Naive thymus-derived CD4-positive, alpha-beta T cell (primary cell): ENCODE measurements at places on chromosomes 2 and 18. TPM values are rescaled to one million over a fixed set of nuclear protein-coding genes. Genes with fewer than 3 reads are reported as not detected.

DNA sequence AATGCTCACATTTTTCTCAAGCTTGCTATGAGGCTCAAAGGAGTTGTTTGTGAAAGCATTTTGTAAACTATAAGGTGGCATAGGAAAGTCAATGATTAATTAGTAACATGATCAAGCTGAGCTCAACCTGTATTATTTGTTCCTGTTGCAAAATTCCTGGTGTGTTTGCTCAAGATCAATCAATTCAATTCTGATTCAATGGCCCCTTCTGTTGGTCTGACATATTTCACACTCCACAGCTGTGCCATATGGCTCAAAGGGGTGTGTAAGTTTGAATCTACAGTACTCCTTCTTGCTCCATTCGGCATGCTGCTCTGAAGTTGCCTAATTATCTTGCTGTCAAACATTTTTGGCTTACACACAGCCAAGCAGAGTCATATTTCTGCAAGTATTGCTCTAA, 341.6 kb upstream of the LRP1B start:
- no peak for DNase-seq

- no peak for DNase-seq
These were observed 204.2 kb upstream of the FBXO11 start for GRCh38 chr2:48110492-48110891.

- no peak for DNase-seq
These were observed 55.9 kb upstream of the CTLA4 start for GRCh38 chr2:203811491-203812221.

DNA sequence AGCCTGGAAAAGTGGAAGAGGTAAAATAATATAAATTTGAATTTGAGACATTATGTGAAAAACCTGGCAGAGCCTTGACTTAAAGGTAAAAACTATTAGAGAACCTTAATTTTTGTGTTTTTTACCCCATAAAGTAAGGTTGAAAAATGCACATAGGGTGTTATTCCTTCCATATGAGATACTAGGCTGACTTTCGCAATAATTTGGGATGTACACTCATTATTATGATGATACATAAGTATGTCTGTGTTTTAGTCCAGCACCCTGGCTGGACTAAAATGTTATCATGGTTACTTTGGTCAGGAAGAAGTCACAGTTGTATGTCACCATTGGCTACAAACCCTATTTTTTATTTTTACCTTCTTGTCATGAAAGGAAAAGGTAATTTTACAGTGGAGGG, 19.8 kb downstream of the NEMP2 start:
- DNase-seq = no peak

GRCh38 chr2:134190807-134191203, 63.1 kb upstream of the MGAT5 start:
- DNase-seq = no peak

- peak; percentile 17 for DNase-seq
These were observed 754.9 kb downstream of the RNF144A start for GRCh38 chr2:7672027-7672684.

DNA sequence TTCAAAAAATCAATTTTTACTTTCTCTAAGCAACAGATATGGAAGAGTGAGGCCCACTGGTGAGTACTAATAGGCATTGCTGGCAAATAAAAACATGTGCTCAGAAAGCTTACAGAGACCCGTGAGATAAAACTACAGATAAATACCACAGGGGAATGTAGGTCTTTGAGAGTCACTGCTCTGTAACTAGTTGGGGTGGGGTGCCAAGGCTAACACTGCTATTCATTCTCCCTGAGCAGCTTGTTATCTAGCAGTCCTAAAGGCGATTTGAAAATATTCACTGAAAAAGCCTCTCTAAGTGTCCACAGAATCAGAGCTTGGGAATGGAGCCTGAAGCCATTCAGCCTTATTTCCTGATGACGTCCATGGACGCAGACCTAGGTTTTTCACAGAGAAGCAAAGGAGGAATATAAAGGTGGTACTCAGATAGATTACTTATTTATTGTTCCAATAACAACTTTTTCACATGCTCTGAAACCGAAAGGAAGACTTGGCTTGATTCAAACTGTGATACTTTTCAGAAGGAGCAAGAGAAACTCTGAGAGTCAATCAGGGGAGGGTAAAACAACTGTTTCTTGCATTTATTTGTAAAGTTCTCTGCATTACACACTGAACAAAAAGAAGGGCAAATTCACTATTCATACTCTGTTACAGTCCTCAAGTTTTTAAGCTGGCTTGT, 188.4 kb downstream of the PPP1R1C start:
- no peak for DNase-seq

- no peak for DNase-seq
These were observed 56.5 kb upstream of the CREB1 start for GRCh38 chr2:207473049-207473930.

- DNase-seq = no peak
These were observed 27.8 kb upstream of the KCNF1 start for GRCh38 chr2:10883801-10884478.

DNA sequence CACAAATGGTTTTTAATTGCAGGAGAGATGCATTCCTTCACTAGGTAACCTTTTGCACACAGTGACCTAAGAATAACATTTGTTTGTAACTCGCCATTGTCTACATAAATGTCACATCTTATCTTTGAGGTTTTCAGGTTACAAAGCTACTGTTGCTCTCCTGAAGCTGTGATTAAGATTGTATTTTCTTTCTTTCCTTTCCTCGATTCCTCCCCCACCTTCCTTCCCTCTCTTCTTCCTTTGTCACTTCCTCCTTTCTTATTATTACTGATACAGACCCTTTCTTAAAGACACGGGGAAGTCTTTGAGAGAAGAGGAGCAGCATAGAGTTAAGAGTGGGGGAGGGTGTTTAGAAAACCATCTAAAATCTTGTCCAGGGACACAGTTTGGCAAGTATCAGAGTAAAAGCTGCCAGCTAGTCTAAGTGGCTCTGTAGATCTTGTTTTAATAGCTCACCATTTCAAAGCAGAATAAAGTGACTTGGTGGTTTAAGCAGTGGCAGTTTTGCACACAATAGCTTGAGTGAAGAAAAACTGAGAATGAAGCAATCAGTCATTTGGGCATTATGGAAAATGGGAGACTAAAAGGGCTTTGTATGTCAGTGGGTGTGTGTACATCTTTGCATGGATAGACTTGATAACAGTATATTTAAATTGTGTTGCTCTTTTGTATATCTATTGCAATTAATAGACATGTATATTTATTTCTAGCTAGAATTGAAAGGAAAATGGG, 10.9 kb downstream of the CERS6 start:
- no peak for DNase-seq

GRCh38 chr2:62292190-62292589, 96.3 kb downstream of the B3GNT2 start:
- no peak for DNase-seq

DNA sequence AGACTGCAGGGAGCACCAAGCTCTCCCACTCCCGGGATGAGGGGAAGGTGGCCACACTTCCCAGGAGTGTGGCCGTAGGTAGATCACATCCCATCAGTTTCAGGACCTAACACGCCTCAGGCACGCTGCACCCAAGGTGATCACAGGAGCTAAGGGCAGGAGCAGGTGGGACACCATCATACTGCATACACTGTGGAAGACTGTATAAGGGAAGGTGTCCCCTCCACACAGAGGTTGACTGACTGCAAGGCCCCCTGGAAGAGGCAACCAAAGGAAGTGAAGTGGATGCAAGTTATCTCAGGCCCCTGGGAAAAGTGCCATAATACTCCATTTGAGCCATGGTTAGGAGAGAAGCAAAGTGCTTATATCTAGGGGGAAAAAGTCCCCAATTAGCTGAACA, 351.9 kb upstream of the SMIM21 start:
- no peak for DNase-seq

GRCh38 chr18:5585653-5586052, 41.9 kb upstream of the EPB41L3 start:
- no peak for DNase-seq

- no peak for DNase-seq
These were observed 225.7 kb upstream of the CCDC150 start for GRCh38 chr2:196413821-196414274.

DNA sequence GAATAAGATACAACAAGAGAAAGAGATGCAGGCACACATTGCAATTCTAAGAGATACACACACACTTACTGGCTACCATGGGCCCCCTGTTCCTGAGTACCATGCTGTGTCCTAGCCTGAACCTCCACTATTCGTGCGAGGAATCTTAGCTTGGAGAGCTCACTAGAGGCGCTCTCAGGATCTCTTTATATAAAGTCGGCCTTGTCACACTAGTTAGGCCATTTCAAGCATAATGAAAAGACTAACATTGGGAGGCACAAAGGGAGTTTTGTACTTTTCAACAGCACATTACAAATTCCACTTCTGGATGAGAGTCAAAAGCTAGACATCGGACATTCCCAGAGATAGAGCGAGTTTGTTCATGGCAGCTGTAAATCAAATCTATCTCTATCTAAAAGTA, 365.2 kb downstream of the DSEL start:
- no peak for DNase-seq

- no peak for DNase-seq
These were observed 164.7 kb downstream of the GRB14 start for GRCh38 chr2:164456619-164457018.

- DNase-seq = no peak
These were observed 1188.2 kb upstream of the FAM98A start for GRCh38 chr2:34787341-34787740.

- no peak for DNase-seq
These were observed 161.2 kb upstream of the LRP1B start for GRCh38 chr2:142291969-142292368.

- DNase-seq = no peak
These were observed 10.6 kb upstream of the FAM117B start for GRCh38 chr2:202624133-202624532.

GRCh38 chr2:233470839-233471238, 95.7 kb downstream of the USP40 start:
- no peak for DNase-seq

GRCh38 chr2:214515111-214515510, 104.3 kb downstream of the VWC2L start:
- no peak for DNase-seq

DNA sequence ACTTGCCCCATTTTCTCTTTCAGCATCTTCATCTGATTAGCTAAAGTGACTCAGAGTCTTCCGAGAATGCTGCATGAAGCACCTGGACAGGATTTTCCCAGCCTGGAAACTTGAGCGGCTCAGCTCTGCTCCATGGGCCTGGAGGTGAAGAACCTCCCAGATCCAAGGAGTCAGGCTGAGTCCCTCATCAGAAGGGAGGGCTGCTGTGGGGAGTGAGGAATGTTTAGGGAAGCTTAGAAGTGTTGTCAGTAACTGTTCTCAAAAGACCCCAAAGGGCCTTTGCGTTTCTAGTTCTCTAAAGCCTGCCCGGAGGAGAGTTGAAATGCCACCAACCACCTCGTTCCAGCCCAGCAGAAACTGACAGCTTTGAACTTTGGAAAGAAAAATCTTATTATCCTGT, 157.1 kb downstream of the CLIP4 start:
- DNase-seq = no peak

- no peak for DNase-seq
These were observed 5.7 kb downstream of the PSME4 start for GRCh38 chr2:53964987-53965687.

GRCh38 chr2:123566291-123566946, 458.7 kb upstream of the CNTNAP5 start:
- DNase-seq = no peak

- no peak for DNase-seq
These were observed 19.4 kb downstream of the DNMT3A start for GRCh38 chr2:25322312-25322711.

DNA sequence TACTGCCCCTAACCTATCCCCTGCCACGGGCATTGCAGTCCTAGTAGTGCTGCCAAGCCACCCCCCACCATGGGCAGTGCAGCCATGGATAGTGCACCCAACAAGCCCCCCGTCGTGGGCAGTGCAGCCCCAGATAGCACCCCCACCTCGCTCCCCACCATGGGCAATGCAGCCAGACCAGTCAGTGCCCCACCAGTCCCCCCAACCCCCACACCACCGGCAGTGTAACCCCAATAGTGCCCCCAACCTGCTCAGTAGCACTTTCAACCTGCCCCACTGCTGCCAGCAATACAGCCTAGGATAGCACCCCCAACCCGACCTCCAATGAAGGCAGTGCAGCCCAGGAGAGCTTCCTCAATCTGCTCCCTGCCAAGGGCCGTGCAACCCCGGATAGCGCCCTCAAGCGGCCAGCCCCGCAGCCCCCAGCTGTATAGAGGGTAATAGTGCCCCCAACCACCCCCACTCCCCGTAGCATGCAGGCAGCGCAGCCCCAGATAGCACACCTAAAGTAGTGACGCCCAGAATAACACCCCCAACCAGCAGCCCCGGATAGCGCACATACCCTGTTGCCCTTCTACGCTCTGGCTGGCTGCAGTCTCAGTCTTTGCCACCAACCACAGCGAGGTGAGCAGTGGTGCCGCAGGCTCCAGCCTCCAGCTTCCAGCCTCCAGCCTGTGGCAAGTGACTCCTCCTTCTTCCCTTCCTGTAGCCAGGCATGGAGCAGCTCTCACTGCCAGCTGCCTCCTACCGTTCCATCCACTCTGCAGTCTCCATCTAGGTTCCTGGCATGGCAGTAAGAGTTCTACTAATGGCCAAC, 45.4 kb upstream of the ANKRD62 start:
- DNase-seq = no peak

GRCh38 chr2:232405943-232406510, 617 bp upstream of the ALPG start:
- no peak for DNase-seq

GRCh38 chr2:89845532-89845931, 1154.1 kb downstream of the RPIA start:
- no peak for DNase-seq

DNA sequence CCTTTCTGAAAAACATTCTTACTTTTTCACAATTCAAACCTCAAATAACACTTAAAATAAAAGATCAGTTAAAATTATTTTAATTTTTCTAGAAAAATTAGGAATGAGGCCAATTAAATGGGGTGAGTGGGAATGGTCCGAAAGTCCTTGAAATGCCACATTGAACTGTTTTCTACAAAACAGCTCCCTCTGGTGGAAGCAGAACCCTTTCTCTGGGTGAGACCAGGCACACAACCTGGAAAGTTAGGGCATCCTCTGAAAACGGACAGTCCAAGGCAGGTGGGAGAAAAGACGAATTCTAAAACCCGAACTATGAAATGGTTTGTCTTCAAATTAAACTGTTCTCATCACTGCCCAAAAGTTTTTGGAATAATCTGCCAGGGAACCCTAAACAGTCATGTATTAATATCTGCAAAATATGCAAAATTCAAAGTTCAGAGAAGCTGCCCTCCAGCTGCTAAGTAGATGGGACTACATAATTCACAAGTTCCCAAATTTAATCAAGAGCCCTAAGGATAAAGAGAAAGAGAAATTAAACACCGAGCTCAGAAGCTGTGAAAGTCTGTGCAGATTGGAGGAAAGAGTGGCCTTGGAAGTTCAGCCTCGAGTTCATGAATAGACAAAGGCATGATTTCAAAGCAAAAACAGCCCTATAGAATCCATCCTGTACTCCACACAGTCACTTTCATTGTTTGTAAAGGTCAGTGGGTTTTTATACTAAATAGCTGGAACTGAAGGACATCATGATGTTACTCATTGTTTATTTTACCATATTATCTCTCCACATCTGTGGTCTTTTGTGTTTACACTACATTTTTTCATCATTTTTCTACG, 108.3 kb downstream of the PIEZO2 start:
- DNase-seq = peak; percentile 8

MYO5B gene
- not detected for total RNA-seq

C2orf80 gene
- not detected for total RNA-seq

GPR35 gene
- total RNA-seq = 7.1 TPM

AMMECR1L gene
- total RNA-seq = 15.1 TPM

KLHL29 gene
- total RNA-seq = 5.6 TPM

OSR1 gene
- not detected for total RNA-seq

RAB12 gene
- total RNA-seq = 25.0 TPM

ELOA2 gene
- not detected for total RNA-seq
